Stimulated activated CD8-positive, alpha-beta memory T cell treated with anti-CD3 and anti-CD28 coated beads, Interleukin-7, amount 100 ng/mL, for 48 hours (primary cell): ENCODE measurements at places on chromosomes 3 and 15.

GRCh38 chr3:9110316-9110715, 139.1 kb downstream of the SRGAP3 start:
- DNase-seq = no peak

DNA sequence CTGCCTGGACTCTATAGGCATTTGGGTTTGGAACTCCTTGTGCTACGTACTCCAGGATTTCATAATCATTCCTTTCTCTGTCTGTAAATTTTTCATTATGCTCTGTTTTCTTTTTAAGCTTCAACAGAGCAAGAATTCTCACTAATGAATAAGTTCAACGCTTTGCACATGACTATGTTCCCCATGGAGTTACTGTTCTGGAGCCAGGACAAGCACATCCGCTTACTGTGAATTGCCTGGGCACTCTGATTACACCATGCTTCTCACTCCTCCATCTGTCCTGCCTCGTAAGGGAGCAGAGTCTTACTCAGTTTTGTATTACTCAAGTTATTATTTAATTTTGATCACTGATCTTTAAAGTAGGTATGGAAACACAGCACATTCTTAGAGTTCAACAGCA, 472.7 kb downstream of the RAP2B start:
- no peak for DNase-seq

DNA sequence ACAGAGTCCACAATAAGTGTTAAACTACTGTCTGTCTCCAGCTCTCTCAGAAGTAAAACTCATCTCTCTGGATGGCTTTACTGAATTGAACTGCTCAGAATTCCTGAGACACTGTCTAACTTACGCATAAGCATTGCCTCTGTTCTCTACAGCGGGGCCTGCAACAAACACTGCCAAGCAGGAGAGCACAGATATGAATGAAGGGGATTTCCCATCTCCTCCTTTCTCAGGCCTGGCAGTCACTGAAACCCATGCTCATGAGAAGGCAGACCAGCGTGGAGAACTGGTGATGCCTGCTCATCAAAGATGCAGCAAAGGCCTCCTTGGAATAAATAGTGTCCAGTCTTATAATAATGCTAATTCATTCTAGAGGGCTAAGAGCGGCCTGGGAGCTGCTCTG, 10.3 kb downstream of the RASGRP1 start:
- no peak for DNase-seq

DNA sequence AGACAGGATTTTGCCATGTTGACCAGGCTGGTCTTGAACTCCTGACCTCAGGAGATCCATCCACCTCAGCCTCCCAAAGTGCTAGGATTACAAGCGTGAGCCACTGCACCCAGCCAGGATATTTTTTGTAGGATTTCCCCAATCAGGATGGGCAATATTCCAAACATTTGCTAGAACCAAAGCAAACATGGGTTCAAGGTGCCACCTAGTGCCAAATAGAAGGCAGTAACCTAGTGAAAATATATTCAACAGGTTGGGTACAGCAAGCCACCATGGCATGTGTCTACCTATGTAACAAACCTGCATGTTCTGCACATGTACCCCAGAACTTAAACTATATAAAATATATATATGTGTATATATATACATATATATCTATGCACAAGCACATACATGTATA, 185.9 kb upstream of the CADM2 start:
- no peak for DNase-seq

- no peak for DNase-seq
These were observed 9.4 kb downstream of the NAA50 start for GRCh38 chr3:113736548-113737089.
